ENCODE measurements at places on chromosomes 3 and 15.

DNA sequence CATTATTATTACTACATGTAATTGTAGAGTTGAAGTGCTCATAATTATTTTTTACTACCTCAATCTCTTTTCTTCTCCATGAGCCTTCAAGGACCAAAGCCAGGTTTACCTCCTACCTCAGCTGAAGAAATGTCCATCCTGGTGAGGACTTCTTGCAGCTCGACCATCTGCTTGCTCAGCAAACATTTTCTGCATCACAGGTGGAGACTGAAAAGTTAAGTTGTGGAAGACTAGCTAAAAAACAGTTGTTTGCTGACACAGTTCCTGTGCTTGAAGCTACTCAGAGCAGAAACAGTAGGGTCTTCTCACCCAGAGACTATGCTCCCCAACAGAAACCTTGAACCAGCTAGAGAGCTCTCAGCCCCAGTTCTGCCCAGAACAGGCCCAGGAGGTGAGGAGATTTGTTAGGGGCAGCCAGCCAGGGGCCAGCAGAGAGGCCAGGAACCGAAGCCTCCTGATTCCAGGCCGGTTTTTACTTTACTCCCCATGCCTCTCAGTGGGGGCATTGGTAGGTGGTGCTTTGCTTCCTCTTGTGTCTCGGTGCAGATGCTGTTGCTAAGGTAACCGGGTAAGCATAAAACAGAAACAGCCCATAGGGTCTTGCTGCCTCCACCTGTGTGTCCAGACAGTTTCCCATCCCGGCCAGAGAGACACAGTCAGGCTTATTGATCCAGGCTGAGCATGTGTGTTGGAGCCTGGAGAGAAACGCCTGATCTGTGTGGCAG is 54.9 kb downstream of the CCNL1 start:
- DNase-seq = no peak

- DNase-seq = no peak
These were observed 3.0 kb downstream of the VEPH1 start for GRCh38 chr3:157500232-157500631.

GRCh38 chr15:63601026-63601703 is 4.0 kb downstream of the FBXL22 start:
- DNase-seq = peak; percentile 42

GRCh38 chr3:94615275-94616065 is 552.6 kb downstream of the NSUN3 start:
- no peak for DNase-seq

DNA sequence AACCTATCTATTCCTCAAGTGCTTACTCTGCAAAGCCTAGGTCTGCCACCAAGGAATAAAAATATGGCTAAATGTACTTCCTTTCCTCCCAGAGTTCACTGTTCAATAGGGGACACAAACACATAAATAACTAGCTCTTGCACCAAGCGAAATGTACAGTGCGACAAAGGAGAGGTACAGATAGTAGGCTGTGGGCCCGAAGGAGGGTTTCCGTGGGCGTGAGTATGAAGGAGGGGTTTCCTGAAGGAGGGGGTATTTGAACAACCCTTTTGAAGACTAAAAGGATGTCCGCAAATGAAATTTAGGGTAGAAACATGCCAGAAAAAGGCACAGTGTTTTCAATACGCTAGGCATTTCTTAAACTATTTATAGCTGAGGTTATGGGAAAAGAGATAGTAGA is 207.9 kb downstream of the LPP start:
- no peak for DNase-seq

GRCh38 chr3:188594139-188594538 is 440.2 kb downstream of the LPP start:
- DNase-seq = no peak

GRCh38 chr3:25427942-25428788 is at the start of gene RARB:
Gene RARB (plus strand): TSS chr3:25428263. CDS start chr3:25428732, 469 bp downstream.
- no peak for DNase-seq
